Adipocyte (in vitro differentiated cells): ENCODE measurements at places on chromosomes 5 and 9.

- peak; percentile 60 for DNase-seq
Observed at GRCh38 chr9:87269296-87270176, 228.1 kb upstream of the DAPK1 start.

GRCh38 chr9:32969270-32969669 is 32.2 kb downstream of the APTX start:
- DNase-seq, result no peak

- DNase-seq, result peak; percentile 51
Observed at GRCh38 chr5:9431496-9432258, 114.2 kb downstream of the SEMA5A start.

GRCh38 chr5:125175348-125176004 is 429.0 kb upstream of the ZNF608 start:
- DNase-seq, result no peak

DNA sequence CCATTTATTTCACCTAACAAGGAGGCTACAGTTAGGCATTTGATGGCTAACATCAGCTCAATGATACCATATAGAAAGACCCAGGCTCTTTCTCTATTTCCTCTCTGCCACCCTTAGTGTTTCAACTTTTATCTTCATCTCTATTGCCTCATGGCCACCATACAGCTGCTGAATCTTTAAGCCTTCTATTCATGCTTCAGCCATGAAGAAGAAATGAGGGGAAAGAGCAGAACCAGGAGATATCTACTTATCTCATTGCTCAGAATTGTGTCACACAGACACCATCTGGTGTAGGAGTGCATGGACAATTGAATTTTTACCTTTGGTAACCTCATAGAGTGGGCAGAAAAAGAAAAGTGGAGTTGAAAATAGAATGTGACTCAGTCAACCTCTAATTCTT is 6.7 kb downstream of the GAPT start:
- no peak for DNase-seq

GRCh38 chr9:103700195-103700962 is 393.7 kb upstream of the SMC2 start:
- DNase-seq, result no peak

- no peak for DNase-seq
Observed at GRCh38 chr5:116970318-116970717, 395.7 kb upstream of the SEMA6A start.

- DNase-seq, result no peak
Observed at GRCh38 chr5:127406326-127407121, 110.9 kb upstream of the PRRC1 start.

DNA sequence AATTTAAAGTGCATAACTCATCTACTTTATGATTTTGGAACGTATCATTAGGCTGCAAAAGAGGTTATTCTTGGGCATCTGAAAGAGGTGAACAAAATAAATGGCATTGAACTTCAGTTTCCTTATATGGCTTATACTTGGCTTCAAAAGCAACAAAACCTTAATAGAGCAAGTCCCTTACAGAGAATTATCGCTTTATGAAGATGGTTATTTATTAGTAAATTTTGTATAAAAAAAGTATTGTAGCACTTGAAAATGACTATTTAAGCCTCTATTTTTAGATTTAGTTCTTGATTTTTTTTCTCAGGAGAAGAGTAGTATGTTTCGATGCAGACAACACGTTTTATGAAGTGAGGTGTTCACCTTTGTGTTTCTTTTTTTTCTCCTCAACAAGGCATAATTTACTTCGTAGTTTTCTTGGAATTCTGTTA is 2.0 kb downstream of the ERBIN start:
- DNase-seq, result peak; percentile 36

DNA sequence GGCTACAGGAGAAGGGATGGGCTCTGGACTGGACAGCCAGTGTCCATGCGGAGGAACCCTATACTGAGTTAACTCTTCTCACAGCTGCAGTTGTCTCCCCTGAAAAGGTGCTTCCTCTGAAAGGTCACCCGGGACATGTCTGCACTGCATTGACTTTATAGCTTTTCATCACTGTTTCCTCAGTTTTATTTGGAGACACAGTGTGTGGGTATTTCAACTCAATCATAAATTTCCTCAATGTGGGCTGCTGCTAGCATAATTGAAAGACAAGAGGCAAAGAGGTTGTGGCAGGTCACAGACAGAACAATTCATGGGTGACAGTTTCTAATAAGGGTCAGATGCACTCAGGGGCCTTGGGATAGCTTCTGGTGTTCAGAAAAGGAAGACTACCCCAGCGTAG is 336.8 kb downstream of the KDM4C start:
- DNase-seq, result no peak

DNA sequence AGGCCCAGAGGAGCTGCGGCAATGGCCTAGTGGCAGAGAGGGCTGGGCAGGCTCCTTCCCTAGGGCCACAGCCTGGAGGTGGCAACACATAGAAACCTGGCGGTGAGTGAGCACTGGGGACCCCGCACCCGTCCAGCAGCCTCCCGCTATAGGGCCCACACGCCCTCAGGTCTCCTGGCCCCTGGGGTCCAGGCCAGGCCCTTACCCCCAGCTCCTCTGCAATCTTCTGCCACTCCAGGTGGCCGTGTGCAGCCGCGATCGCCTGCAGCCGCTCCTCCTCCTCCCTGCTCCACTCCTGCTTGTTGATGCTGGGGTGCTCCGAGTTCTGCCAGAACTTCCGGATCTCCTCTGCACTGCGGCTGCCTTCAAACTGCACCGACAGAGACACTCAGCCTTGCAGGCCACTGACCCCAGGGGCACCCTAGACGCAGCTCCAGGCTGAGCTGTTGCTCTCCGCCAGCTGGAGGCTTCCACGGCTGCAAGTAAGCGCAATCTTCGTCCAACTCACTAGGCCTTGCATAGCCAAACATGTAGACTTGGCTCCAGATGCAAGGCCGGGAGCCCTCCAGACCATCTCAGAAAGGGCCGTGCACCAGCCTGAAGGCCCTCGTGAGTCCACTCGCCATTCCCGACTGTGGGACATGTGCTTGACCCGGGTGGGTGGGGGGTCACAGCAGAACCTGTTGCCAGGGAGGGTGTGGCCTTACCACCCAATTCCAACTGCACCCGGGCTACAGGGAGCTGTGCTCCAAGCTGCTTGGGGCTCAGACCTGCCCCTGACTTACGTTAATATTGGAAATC is 8.0 kb downstream of the SNAPC4 start:
- DNase-seq, result no peak

- DNase-seq, result no peak
Observed at GRCh38 chr5:172648013-172648381, 6.9 kb downstream of the NEURL1B start.

DNA sequence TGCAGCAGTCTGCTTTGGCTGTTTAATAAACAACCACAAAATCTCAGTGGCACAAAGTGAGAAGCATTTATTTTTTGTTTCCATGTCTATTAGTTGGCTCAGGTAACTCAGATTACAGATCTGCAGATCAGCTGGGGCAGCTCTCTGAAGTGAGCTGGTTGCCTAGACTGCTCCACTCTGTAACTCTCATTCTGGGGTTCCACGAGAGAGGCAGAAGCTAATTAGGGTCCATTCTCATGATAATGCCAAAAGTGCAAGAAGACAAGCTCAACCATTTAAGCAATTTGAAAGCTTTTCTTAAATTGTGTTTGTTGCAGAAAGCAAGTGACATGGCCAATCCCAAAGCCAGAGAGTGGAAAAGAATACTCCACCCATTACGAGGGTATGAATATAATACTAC is 13.2 kb downstream of the MEIKIN start:
- no peak for DNase-seq

DNA sequence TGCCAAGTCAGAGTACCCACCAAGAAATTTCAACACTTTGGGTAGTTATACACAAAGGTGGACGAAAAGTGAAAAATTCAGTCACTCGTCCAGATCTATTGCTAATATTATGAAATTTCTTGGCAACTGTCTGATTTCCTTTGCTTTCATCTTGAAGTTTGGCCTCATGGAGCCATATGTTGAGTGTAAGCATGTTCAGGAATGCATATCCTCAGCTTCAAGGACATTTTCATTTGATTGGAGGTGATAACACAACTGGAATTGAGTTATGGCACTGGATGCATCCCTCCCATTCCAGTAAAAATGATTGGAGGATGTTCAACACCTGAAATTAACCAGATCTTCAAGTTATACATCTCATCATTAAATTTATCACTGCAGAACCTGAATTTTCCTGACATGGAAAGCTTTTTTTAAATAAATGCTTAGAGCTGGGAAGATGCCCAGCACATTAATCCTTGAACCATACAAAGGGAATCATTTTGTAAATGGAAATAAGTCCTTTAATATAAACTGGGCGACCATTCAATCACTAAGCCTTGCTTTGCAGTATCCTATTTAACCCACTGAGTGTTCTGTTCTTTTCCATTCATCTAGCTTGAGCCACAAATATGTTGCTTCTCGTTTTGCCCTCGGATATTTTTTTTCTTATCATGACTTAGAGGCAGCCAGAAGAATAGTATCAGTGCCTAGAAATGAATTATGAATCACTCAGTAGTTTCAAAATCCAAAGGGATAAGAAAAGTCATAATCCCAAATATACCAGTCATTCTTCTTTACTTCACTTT is 273.7 kb upstream of the PIK3R1 start:
- DNase-seq, result peak; percentile 56

DNA sequence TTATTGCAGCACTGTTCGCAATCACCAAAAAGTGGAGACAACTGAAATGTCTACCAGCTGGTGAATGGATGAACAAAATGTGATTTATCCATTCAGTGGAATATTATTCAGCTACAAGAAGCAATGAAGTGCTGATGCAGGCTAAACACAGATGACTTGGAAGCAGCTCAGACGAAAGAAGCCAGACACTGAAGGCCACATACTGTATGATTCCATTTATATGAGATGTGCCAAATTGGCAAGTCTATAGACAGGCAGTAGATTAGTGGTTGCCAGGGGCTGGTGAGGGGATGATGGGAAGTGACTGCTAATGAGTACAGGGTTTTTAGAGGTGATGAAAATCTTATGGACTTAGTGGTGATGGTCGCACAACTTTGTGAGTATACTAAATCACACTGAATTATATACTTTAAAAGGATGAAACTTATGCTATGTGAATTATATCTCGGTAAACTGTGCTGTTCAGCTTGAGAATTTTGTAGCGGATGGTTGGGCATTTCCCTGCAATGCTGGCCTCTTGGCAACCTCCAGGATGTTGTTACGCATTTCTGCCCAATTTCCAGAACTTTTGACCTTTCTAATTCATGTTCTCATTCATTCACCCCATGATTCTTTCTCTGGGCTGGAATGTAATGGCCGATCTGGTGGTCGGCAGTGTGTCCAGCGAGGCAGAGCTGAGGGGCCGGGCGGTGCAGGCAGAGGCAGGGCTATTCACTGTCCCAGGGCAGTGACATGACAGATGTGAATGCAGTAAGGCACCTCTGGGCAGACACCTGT is 22.0 kb upstream of the WNK2 start:
- DNase-seq, result no peak

GRCh38 chr5:18113721-18114120 is 479.5 kb downstream of the TAF11L14 start:
- DNase-seq, result peak; percentile 82

- DNase-seq, result no peak
Observed at GRCh38 chr5:36630201-36631145, 24.1 kb downstream of the SLC1A3 start.

- DNase-seq, result peak; percentile 78
Observed at GRCh38 chr9:87592554-87593358, 95.1 kb downstream of the DAPK1 start.

DNA sequence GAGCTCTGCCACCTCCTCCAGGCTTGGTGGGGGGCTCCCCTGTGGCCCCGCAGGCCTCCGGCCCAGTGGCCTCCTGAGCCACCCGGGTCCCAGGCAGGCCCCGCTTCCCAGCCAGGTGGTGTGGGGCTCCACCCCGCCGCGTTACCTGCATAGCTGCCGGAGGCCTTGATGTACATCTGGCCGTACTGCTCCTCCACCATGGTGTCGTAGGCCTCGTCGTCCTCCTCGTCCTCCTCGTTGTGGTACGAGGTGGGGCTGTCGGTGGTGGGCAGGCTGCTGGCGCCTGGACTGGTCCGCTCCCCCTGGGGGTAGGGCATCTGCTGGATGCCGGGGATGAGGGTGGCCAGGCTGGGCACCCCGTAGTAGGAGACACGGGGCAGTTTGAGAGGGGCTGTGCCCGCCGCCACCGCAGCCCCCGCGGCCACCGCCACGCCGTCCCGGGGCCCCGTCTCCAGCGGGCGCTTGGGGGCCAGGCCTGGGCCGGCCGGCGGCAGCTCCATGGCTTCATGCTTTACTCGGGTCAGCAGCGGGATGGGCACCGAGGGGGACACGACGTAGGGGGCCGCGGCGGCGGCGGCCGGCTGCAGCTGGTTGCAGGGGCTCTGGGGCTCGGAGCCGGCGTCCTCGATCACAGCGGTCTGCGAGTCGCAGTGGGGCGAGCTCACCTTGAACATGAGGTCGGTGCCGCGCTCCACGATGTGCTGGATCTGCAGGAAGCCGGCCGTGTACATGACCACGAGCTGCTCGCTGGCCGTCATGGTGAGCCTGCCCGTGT is 45.4 kb downstream of the NACC2 start:
- no peak for DNase-seq

- DNase-seq, result peak; percentile 70
Observed at GRCh38 chr5:165209101-165209727, 1703.8 kb downstream of the MAT2B start.

GRCh38 chr9:115596746-115597080 is 478.8 kb upstream of the TNC start:
- peak; percentile 77 for DNase-seq

DNA sequence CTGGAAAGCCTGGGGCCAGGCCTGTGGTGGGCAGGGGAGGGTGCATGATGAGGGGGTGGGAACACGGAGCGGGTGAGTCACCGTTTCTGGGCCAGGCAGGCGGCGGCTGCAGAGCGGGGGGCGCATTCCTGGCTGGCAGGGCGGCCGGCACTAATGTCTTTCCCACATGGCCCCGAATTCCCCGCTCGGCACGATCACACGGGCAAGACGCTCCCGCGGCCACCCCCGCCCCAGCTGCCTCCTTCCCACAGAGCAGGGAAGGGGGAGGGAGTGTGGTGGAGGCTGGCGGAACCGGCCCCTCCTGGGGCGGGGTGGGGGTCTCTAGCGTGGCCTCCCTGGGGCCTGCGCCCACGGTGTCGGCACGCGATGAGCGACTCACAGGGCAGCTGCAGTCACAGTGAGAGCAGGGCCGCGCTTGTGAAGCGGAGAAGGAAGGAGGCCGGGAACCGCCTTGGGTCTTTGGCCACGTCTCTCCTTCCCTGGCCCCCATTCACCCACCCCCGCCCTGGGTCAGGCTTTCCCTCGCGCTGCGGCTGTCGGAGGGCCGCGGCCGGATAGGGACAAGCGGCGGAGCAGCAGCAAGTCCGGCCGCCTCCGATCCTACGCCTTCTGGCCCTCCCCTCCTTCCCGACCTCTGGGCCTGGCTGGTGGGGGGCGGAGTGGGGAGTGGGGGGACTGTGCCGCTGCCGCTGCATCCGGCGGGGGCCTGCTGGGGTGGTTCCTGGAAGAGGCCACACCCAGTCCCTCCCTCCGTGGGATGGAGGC is 48.9 kb downstream of the CXXC5 start:
- peak; percentile 95 for DNase-seq
